ENCODE measurements at places on chromosomes 13 and 19.

GRCh38 chr13:91133941-91134802 lies 213.3 kb upstream of the MIR17HG start:
- peaks cover 2% of the 10 kb centered on the region for H3K27me3 ChIP-seq
- no peaks in the 10 kb centered on the region for H3K4me1 ChIP-seq
- H3K27ac ChIP-seq, result no peak overlapping the region

GRCh38 chr19:35773020-35773806 lies 2.2 kb upstream of the ARHGAP33 start:
- no peak for DNase-seq
- no peak overlapping the region for H3K27ac ChIP-seq
- no peaks in the 10 kb centered on the region for H3K27me3 ChIP-seq
- peaks cover 28% of the 10 kb centered on the region for H3K4me1 ChIP-seq

- DNase-seq, result no peak
- no peaks in the 10 kb centered on the region for H3K4me1 ChIP-seq
- no peak overlapping the region for H3K27ac ChIP-seq
- H3K4me3 ChIP-seq, result no peak overlapping the region
- no peaks in the 10 kb centered on the region for H3K36me3 ChIP-seq
Observed at GRCh38 chr19:4329858-4330257, 8.8 kb downstream of the STAP2 start.

DNA sequence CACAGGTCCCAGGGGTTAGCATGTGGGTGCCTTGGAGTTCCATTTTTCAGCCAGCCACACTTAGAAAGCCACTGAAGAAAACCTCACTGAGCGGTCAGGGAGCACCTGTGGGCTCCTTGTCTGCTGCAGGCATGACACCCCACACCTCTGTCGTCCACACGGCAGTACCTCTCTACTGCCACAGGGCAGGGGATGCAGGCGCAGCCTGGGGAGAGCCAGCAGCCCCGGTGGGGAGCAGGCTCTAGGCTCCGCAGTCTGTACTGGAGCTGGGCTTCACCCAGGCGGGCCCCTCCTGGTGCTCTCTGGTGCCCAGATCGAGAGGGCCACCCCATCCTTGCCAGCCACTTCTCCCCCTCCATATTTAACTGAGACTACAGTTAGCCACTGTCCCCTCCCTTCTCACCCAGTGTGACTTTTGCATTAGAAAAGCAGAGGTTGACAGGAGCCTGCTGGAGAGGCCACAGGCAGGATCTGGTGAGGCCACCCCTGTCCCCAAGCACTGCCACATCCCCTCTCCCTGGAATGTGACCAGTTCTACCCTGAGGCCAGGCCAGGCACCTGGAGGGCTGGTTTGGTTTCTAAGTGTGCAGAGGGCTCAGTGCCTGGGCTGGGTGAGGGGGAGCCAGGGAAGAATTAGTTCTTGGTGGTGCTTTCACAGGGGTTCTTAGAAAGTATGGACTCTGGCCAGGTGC lies 104.4 kb downstream of the KDM4B start:
- no peaks in the 10 kb centered on the region for H3K27me3 ChIP-seq
- peaks cover 61% of the 10 kb centered on the region for H3K36me3 ChIP-seq
- no peak overlapping the region for H3K27ac ChIP-seq
- no peak for DNase-seq

- H3K4me1 ChIP-seq, result peaks cover 83% of the 10 kb centered on the region
- peak overlapping the region; percentile 8 for H3K4me3 ChIP-seq
- H3K27ac ChIP-seq, result peak overlapping the region; percentile 94
- DNase-seq, result peak; percentile 44
Observed at GRCh38 chr13:79485014-79485811, 4.3 kb downstream of the NDFIP2 start.

DNA sequence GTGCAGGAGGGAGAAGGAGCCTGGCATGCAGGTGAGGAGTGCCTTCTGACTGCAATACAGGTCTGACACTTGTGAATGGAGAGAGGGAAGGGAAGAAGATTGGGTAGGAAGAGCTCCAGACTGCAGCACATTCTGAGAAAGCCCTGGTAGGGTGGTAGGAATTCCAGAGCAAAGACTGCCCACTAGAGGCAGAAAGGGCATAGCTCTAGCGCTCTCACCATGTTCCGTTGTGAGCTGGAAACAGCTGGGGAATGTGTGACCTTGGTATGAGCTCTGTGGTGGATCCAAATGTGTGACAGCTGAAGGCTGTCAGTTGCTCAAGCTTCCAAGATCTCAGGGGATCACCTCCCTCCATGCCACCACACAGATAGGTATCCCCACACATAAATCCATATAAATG lies 2.9 kb upstream of the MTUS2 start:
- H3K36me3 ChIP-seq, result no peaks in the 10 kb centered on the region
- H3K27me3 ChIP-seq, result no peaks in the 10 kb centered on the region
- H3K4me3 ChIP-seq, result no peak overlapping the region
- H3K27ac ChIP-seq, result no peak overlapping the region
- no peak for DNase-seq

DNA sequence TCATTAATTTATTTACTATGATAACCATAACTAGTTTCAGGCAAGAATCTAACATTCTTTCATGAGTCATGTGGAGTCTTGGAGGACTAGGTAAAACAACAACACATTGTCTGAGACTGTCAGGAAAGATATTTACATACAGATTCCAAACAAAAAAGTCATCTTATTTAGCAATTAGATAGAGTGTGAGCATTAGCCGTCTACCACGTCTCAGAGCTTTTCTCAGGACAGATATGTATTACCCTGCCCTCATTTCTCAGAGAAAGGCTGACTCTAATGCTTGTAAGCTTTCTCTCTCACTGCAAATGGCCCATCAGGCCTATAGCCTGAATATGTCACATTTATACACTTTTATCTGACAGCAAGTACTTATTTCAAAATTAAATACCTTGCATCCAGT lies 312.1 kb upstream of the PCDH20 start:
- no peaks in the 10 kb centered on the region for H3K36me3 ChIP-seq
- no peak for DNase-seq
- H3K4me1 ChIP-seq, result no peaks in the 10 kb centered on the region
- H3K27ac ChIP-seq, result no peak overlapping the region
- H3K4me3 ChIP-seq, result no peak overlapping the region

DNA sequence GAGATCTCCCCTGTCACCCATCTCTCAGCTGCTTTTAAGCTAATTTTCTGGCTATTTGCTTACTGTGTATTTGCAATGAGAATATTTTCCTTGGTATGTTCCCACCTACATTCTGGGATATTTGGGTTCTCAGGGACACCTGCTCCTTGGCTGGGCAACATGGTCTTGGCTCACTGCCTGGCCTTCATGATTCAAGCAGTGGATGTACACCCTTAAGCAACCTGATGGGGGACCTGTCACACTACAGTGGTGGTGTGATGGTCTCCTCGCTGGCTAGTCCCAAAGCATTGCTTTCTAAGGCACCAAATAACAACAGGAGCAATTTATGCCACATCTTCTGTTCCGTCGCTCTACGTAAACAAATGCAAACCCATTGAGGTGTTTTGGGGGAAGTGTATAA lies 35.3 kb upstream of the RFC3 start:
- H3K36me3 ChIP-seq, result no peaks in the 10 kb centered on the region
- no peaks in the 10 kb centered on the region for H3K27me3 ChIP-seq
- H3K27ac ChIP-seq, result no peak overlapping the region
- H3K4me3 ChIP-seq, result no peak overlapping the region
- H3K4me1 ChIP-seq, result peaks cover 16% of the 10 kb centered on the region

GRCh38 chr19:18612772-18613588 lies at the start of gene TMEM59L:
Gene TMEM59L, plus strand, starts transcription at chr19:18612870. Its CDS starts 89 bp downstream, at chr19:18612959.
- peaks cover 35% of the 10 kb centered on the region for H3K27me3 ChIP-seq
- H3K27ac ChIP-seq, result no peak within 1 kb of the TSS
- peaks cover 12% of the 10 kb centered on the region for H3K4me1 ChIP-seq
- H3K4me3 ChIP-seq, result peak within 1 kb of the TSS; percentile 56
- DNase-seq, result peak; percentile 50

- H3K27ac ChIP-seq, result no peak overlapping the region
- 0 out of 2 replicates have a peak, but pooled peaks cover 3% of the 10 kb centered on the region for H3K4me1 ChIP-seq
- no peak overlapping the region for H3K4me3 ChIP-seq
- peaks cover 15% of the 10 kb centered on the region for H3K27me3 ChIP-seq
- no peaks in the 10 kb centered on the region for H3K36me3 ChIP-seq
Observed at GRCh38 chr13:113784645-113785024, 25.6 kb downstream of the TMEM255B start.

GRCh38 chr13:96996107-96996506 lies 1.8 kb upstream of the OXGR1 start:
- no peak for DNase-seq
- no peak overlapping the region for H3K4me3 ChIP-seq
- H3K27ac ChIP-seq, result no peak overlapping the region
- H3K4me1 ChIP-seq, result no peaks in the 10 kb centered on the region
- H3K27me3 ChIP-seq, result no peaks in the 10 kb centered on the region
- H3K36me3 ChIP-seq, result no peaks in the 10 kb centered on the region

- H3K27me3 ChIP-seq, result peaks cover 8% of the 10 kb centered on the region
- H3K4me3 ChIP-seq, result no peak overlapping the region
- no peaks in the 10 kb centered on the region for H3K4me1 ChIP-seq
- no peak for DNase-seq
Observed at GRCh38 chr13:98397221-98397620, 179.7 kb downstream of the STK24 start.

DNA sequence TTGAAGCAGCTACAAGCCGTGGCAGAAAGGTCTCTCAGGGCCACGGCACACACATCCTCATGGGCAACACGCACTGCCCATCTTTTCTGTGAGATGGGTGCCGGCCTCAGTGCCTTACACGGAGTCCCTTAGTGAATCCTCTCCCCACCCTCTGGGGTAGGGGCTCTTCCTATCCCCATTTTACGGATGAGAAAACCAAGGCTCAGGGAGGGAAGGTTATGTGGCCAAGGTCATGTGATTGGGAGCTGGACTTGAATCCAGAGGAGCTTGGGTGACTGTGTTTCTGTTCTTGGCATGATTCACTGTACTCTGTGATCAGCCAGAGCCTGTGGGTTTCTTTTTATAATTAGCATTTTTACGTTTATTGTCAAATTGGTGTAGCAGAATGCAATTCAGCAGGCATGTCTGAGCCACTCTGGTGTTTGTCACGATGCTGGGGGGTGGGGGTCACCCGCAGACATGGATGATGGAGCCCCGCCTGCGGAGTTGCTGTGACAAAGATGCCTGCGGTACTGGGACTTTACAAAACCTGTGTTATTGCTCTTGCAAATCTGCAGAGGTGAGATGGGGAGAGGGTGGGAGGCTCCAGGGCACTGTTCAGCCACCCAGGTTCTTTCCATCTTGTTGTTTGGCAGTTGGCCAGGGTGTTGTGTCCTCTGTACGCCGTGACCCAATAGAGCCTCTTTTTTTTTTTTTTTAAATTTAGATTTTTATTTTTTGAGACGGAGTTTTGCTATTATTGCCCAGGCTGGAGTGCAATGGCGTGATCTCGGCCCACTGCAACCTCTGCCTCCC lies 4.5 kb downstream of the SCN1B start:
- DNase-seq, result no peak
- peaks cover 3% of the 10 kb centered on the region for H3K4me1 ChIP-seq
- H3K27ac ChIP-seq, result no peak overlapping the region
- no peaks in the 10 kb centered on the region for H3K36me3 ChIP-seq
- H3K4me3 ChIP-seq, result no peak overlapping the region

GRCh38 chr13:93248627-93249047 lies 22.0 kb downstream of the GPC6 start:
- DNase-seq, result no peak
- no peaks in the 10 kb centered on the region for H3K36me3 ChIP-seq
- no peaks in the 10 kb centered on the region for H3K27me3 ChIP-seq
- no peak overlapping the region for H3K4me3 ChIP-seq

GRCh38 chr13:65894049-65894448 lies 1336.1 kb downstream of the PCDH9 start:
- H3K27ac ChIP-seq, result no peak overlapping the region
- no peaks in the 10 kb centered on the region for H3K4me1 ChIP-seq
- H3K27me3 ChIP-seq, result no peaks in the 10 kb centered on the region
- no peak for DNase-seq
- no peaks in the 10 kb centered on the region for H3K36me3 ChIP-seq
- H3K4me3 ChIP-seq, result no peak overlapping the region

DNA sequence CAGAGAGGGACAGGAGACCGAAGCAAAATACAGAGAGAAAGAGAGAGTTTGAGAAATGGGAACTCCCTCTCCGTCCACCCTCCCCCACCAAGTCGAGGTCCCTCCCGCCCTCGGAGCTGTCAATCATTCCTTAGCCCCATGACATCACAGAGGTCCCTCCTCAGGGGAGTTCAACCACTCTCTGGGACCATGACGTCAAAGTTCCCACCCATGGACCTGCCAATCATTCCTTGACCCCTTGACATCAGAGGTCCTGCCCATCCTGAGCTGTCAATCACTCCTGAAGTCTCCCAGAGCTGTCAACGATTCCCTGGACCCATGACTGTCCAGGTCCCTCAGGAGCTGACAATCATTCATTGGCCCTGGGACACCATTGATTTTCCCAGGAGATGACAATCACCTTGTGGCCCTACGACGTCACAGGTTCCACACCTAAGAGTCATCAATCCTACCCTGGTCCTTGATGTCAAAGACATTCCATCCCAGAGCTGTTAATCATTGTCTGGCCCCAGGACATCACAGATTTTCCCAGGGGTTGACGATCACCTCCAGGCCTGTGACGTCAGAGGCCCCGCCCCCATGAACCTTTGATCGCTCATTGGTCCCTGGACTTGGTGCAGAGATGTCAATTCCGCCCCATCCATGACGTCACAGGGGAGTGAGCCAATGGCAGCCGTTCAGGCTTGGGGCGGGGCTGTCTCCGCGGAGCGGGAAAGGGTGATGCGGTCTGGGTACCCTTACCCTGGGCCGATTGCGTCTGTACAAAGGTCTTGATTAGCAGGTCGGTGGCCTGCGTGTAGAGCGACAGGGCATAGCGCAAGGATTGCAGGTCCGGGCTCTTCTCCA lies 61.7 kb downstream of the COLGALT1 start:
- DNase-seq, result peak; percentile 12
- H3K4me1 ChIP-seq, result no peaks in the 10 kb centered on the region

GRCh38 chr13:87678372-87678752 lies 7.2 kb downstream of the SLITRK5 start:
- DNase-seq, result no peak
- H3K4me1 ChIP-seq, result no peaks in the 10 kb centered on the region
- H3K36me3 ChIP-seq, result no peaks in the 10 kb centered on the region

DNA sequence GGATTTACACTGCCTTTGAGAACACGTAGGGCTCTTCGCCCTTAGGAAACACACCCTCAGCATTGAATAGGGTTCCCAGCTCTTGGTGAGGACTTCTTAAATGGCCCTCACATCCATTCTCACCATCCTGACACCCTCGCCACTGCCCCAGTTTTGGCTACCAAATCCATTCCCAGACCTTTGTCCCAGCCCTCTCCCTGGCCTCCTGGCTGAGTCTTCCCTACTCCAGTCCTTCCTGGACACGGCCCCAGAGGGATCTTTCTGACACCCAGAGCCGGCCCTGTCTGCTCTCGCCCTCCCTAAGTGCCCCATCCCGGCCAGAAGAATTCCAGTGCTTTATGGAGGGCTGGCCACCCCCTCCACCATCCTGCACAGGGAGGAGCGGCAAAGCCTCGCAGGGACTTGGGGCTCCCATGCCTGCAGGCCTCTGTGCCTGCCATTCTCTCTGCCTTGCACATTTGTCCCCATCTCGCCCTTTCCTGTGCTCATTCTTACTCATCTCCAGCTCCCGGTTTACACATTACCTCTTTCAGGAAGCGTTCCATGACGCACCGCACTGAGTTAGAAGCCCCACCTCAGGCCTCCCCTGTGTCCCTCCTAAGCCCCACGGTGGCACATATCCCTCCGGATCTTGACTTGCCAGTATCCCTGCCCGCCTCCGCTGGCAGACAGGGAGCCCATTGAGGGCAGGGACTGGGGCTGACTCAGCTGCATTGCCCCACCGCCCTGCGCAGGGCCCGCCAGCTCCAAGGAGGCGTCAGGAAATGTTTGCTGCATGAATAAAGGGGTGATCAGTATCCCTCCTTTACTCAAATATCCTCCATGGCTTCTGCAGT lies 11.0 kb upstream of the KLK14 start:
- H3K36me3 ChIP-seq, result peaks cover 9% of the 10 kb centered on the region
- H3K27ac ChIP-seq, result no peak overlapping the region
- H3K4me3 ChIP-seq, result no peak overlapping the region
- DNase-seq, result no peak
